Naive thymus-derived CD4-positive, alpha-beta T cell (primary cell): ENCODE measurements at places on chromosomes 4 and X.

DNA sequence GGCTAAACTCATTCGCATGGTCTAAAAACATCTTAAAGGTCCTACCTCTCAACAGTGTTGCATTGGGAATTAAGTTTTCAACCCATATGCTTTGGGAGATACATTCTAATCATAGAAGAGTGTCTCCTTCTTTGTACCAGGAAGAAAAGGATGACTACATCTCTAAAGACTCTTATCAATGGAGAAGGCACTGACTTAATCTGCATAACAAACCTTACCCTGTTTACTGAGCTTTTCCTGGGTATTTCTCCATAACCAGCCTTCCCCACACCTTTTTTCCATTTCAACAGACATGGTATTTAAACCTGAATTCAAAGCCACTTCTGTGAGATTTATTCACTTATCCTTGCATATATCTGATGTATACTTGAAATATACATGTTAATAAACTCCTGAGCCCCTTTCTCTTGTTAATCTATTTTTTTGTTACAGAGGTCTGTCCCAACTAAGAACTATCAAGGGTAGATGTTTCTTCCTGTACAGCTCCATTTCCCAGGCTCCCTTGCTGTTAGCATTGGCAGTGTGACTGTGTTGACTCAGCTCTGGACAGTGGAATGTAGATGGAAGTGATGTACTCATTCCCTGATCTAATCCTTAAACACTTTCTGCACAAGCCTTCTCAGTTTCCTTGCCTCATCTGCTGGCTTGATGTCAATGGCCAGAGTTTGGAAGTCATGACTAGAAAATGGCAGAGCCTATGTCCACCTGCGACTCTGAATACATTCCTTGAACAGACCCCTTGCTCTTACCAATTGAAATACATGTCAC lies 148.9 kb upstream of the CPEB2 start:
- no peak for DNase-seq

- DNase-seq, result no peak
Observed at GRCh38 chrX:34629572-34629971, 27.5 kb downstream of the TMEM47 start.

DNA sequence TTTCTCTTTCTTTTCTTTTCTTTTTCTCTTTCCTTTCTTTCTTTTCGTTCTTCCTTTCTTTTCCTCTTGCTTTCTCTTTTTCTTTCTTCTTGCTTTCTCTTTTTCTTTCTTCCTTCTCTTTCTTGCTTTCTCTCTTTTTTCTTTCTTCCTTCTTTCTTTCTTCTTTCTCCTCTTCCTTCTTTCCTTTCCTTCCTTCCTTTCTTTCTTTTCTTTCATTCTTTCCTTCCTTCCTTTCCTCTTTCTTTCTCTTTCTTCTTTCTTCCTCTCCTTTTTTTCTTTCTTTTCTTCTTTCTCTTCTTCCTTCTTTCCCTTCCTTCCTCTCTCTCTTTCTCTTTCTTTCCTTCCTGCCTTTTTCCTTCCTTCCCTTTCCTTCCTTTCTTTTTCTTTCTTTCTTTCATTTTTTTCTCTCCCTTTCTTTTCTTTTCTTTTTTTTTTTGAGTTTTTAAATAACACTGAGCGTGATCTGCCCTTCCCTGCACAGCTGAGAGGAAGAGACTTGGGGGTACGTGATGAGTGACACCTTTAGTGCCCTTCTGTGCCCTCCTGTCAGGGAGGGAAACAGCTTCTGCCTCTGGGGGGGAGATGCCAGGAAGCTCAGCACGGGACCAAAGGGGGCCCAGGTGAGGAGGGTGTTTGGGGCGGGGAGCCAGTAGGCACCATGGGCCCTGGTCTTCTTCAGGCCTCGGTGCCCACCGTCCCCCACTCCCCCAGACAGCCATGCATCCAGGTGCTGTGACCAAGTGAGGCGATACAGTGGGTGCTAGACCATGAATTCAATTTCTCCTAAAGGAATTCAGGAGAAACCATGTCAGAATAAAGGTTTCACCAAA lies 36.6 kb upstream of the CDKN2AIP start:
- no peak for DNase-seq

- DNase-seq, result no peak
Observed at GRCh38 chr4:160251522-160252170, 1148.8 kb downstream of the RAPGEF2 start.

DNA sequence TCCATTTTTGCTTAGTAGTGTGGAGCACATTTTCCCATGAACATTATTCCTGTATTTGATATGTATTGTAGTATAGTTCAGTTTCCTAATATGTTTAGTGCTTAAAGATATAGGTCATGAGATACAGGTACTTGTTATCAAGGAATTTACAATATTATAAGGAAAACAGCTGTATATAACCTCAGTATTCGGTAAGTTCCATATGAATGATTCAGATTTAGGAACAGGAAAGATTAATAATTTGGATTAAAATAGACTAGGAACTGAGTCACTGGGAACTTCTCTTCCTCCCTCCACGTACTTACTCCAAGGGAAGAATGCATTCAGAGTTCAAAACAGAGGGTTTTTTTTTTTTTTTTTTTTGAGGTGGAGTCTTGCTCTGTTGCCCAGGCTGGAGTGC lies 20.0 kb downstream of the DIAPH2 start:
- DNase-seq, result no peak

DNA sequence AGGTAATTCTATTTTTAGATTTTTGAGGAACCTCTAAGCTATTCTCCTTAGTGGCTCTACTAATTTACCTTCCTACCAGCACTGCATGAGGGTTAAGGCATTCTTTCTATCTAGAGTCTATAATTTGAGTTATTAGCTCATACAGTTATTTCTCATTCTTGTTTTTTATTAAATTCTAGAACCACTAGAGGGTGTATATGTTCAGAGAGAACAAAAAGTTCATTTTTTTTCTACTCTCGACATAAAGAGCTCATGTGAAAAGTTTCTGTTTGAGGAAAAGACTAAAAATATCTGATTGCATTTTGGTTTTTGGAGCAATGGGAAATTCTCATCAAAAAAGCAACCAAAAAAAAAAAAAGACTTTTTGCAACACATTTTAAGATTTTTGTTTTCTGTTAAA lies 57.0 kb upstream of the LRAT start:
- no peak for DNase-seq

DNA sequence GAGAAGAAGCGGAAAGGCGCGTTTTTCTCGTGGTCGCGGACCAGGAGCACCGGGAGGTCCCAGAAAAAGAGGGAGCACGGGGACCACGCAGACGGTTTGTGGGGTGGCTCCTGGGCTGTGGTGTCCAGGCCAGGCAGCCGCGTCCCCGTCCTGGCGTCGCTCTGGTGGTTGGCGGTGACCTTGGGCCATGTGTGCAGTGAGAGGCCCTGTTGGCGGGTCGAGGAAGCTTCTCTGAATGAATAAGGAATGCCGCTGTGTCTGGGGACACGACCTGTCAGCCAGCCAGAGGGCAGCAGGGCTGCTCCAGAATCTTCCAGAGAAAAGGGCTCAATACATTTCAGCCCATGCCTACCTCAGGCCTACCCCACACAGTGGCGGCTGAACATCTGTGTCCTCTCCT lies 24.3 kb upstream of the HGFAC start:
- DNase-seq, result no peak

GRCh38 chr4:169233691-169234090 lies 37.1 kb downstream of the SH3RF1 start:
- DNase-seq, result no peak

DNA sequence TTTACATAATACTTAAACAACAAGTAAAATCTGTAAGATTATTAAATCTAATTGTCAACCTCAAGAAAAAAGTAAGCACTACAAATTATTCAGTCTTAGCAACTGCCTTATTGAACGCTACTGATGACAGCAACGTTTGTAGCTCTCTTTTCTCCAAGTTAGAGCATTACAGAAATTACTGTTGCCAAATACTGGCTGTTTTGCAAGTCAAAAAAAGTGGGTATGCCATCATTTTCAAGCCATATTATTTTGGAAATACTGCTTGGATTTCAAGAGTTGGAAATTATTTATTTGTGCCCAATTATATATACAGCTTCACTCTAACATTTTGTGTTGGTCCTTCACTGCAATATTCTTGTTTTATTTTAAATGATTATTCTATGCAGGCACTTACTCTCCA lies 221.7 kb downstream of the CXXC4 start:
- DNase-seq, result no peak

DNA sequence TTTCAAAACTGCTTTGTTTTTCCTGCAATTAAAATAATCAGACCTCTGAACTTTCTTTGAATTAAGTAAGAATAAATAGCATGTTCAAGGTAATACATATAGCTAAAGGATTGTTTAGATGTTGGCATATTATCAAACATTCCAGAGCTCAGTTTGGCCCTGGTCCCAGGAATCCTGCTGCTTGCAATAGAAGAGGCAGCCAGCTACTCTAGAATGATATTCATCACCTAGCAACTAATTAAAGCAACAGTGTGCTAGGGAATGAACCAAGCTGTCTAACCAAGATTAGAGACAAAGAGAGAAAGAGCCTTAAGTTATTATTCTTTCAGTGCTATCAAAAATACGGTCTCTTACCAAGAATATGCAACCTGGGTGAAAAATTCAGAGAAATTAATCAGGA lies 460.9 kb downstream of the GABRG1 start:
- DNase-seq, result no peak

GRCh38 chrX:120087289-120088017 lies 10.0 kb upstream of the RHOXF2B start:
- DNase-seq, result no peak

GRCh38 chrX:37942170-37942569 lies 64.2 kb upstream of the SYTL5 start:
- no peak for DNase-seq

DNA sequence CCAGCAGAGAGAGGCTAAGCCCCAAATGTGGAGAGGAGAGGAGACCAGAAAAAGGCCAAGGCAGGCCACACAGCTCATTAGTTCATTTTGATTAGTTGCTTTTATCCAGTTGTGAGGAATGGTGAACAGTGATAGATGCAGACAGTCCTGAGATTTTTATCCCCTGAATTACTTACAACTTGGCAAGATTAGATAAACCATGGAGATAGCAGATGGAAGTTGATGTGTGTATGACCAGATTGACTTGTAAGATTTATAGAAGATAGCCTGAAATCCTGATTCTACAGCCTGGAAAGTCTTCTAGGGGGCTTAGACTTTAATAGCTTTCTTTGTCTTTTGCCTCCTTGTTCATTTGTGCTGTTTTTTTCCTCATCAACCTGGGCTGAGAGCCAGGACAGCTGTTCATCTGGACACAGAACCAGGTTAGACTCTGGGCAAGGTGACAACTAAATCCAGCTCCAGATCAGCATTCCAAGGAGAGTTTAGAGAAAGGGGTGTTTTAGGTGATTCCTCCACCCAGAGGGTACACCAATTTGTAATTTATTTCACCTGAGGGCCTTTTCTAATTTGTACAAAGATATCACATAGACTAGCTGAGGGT lies 215.5 kb downstream of the SPATA18 start:
- no peak for DNase-seq

GRCh38 chrX:128928636-128929035 lies 594.7 kb downstream of the SMARCA1 start:
- DNase-seq, result no peak

DNA sequence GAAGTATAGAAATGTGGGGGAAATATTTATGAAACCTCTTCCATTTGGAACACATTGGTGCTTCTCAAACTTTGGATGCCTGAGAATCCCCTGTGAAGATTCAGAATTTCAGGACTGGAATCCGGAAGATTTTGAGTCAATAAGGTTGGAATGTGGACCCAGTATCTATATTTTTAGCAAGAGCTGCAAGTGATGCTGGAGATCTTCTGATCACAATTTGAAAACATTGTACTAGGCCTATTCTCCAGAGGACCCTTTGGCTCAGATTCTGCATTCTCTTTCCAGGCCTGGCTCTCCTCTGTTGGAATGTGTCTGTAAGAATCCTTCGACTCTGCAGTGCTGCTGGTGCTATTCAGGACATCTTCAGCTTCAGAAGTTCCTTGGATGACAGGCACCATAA lies 2.4 kb upstream of the PKD2 start:
- DNase-seq, result no peak

GRCh38 chr4:94285666-94286065 lies 57.0 kb downstream of the HPGDS start:
- no peak for DNase-seq

DNA sequence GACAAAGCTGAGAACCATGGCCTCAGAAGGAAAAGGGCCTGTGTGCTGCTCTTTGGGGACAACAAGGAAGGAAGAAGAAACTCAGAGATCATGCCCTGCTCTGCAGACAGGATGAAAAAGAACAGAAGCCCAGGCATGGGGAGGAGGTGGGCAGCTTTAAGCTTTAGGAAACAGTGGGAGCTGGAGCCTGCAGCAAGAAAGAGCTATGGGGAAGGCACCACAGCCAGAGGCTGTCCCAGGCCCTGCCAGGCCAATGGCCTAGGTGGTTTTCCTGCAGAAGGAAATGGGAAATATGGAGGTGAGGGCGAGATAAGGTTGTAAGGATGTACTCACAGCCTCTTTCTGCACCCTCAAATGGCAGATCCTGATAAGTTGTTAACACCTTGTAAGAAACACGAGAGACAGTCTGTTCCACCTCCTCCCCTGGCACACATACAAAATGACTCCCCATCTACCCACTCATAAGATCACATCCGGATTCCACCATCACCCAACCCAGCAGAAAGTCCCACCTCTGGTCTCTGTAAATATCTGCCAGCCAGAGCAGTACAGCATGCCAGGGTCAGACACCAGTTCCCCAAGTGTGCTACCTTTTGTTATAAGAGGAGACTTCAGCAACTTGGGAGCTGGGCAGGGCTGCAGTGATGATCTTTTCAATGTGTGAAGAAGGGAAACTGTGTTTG lies 105.2 kb downstream of the RTL5 start:
- no peak for DNase-seq

DNA sequence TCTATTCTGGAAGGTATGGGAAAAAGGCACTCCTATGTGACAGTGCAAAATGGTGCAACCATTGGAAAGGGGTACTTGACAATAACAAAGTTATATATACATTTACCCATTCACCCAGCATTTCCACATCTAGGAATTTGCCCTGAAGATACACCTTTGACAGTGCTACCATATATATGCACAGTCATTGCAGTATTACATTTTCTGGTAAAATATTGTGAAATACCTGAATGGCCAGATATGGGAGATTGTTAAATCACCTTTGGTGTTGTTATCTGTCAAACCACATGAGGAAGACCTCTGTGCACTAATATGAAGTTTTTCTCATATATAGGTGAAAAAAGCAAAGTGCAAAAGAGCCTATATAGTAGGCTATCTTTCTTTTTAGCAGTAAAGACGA lies 53.5 kb downstream of the SMAD1 start:
- DNase-seq, result no peak

GRCh38 chr4:186169333-186169944 lies 21.9 kb upstream of the CYP4V2 start:
- DNase-seq, result no peak
